ENCODE measurements at places on chromosomes 2 and 18. TPM values are rescaled to one million over a fixed set of nuclear protein-coding genes. Genes with fewer than 3 reads are reported as not detected.

POTEI gene
- total RNA-seq: not detected

NEURL3 gene
- 1.5 TPM for total RNA-seq

CABYR gene
- 1.5 TPM for total RNA-seq

SERPINB13 gene
- total RNA-seq: not detected

AKAIN1 gene
- not detected for total RNA-seq

TMEM198 gene
- 1.6 TPM for total RNA-seq

ZSWIM2 gene
- not detected for total RNA-seq

STAT4 gene
- not detected for total RNA-seq

GRCh38 chr2:189379287-189379630, 62.0 kb upstream of the WDR75 start:
- no peaks in the 10 kb centered on the region for H3K36me3 ChIP-seq
- DNase-seq: no peak
- peaks cover 14% of the 10 kb centered on the region for H3K4me1 ChIP-seq
- H3K27ac ChIP-seq: no peak overlapping the region

- H3K27ac ChIP-seq: no peak overlapping the region
- no peaks in the 10 kb centered on the region for H3K36me3 ChIP-seq
- H3K4me1 ChIP-seq: no peaks in the 10 kb centered on the region
- no peaks in the 10 kb centered on the region for H3K27me3 ChIP-seq
Observed at GRCh38 chr18:1658908-1659566, 754.4 kb downstream of the ADCYAP1 start.

GRCh38 chr2:194483041-194483440, 1174.0 kb upstream of the SLC39A10 start:
- no peak overlapping the region for H3K27ac ChIP-seq
- no peaks in the 10 kb centered on the region for H3K36me3 ChIP-seq
- no peaks in the 10 kb centered on the region for H3K27me3 ChIP-seq
- H3K4me1 ChIP-seq: no peaks in the 10 kb centered on the region

GRCh38 chr2:152016181-152017120, 82.4 kb downstream of the CACNB4 start:
- no peaks in the 10 kb centered on the region for H3K36me3 ChIP-seq

DNA sequence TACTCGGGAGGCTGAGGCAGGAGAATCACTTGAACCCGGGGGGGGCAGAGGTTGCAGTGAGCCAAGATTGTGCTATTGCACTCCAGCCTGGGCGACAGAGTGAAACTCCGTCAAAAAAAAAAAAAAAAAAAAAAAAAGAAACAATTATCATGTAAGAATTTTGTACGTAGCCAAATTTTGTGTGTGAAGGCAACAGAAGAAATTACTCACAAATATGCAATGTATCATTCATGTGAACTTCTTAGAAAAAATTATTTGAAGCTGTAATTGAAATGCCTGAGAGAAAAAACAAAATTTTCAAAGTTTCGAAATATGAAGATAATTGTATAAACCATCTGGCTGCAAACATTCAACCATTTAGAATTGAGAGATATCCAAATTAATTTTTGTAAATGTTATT, 204.8 kb upstream of the PARD3B start:
- no peaks in the 10 kb centered on the region for H3K4me1 ChIP-seq
- no peak overlapping the region for H3K4me3 ChIP-seq
- DNase-seq: no peak
- H3K27me3 ChIP-seq: no peaks in the 10 kb centered on the region
- no peak overlapping the region for H3K27ac ChIP-seq
- H3K36me3 ChIP-seq: no peaks in the 10 kb centered on the region

DNA sequence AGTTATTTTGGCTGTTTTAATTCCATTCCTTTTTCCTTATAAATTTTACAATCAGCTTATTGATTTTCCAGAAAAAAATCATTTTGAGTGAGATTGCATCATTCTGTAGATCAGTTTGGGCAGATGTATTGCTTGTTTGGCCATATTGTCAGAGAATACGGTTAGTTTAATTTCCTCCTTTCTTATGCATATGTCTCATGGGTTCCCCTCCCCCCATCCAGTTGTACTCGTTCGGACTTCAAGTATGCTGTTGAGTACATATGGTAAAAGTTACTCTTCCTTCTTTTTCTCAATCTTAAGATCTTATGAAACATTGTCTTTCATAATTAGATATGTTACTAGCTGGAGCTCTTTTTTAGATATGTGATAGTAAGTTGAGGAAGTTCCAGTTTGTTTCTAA, 131.2 kb upstream of the TTC27 start:
- no peak overlapping the region for H3K4me3 ChIP-seq
- H3K27ac ChIP-seq: no peak overlapping the region
- H3K27me3 ChIP-seq: no peaks in the 10 kb centered on the region
- H3K4me1 ChIP-seq: no peaks in the 10 kb centered on the region
- DNase-seq: no peak
- H3K36me3 ChIP-seq: no peaks in the 10 kb centered on the region

DNA sequence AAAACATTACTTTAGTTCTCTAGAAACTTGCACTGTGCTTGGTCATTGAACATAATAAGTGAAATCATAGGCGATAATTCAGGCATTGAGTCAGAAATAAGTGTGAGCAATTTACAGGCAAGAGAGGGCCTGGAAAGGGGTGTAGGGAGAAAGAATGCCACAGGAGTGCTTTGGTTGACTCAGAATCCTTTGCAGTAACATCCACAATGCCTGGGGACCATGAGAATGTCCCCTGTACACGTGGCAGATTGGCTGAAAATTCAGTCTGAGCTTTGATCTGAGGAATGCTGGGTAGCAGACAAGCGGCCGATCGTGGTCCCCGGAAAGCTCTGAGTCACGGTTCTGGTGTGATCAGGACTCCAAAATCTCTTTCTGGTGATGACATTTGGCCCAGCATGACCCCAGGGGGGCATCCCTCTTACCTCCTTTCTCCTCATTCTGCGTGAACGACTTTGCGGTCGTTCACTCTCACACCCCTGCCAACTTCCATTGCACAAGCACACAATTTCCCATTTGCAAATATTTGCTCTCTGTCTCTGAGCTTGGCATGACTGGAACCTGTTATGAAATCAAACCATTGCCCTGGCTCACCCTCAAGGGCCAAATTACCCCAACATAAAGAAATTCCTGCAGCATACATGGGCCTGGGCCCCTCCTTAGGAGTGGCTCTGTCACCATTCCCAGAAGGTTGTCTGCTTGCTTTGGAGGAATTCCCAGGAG, 305.0 kb upstream of the EPAS1 start:
- DNase-seq: no peak
- no peak overlapping the region for H3K4me3 ChIP-seq
- no peaks in the 10 kb centered on the region for H3K36me3 ChIP-seq
- H3K27me3 ChIP-seq: no peaks in the 10 kb centered on the region
- H3K4me1 ChIP-seq: peaks cover 23% of the 10 kb centered on the region

DNA sequence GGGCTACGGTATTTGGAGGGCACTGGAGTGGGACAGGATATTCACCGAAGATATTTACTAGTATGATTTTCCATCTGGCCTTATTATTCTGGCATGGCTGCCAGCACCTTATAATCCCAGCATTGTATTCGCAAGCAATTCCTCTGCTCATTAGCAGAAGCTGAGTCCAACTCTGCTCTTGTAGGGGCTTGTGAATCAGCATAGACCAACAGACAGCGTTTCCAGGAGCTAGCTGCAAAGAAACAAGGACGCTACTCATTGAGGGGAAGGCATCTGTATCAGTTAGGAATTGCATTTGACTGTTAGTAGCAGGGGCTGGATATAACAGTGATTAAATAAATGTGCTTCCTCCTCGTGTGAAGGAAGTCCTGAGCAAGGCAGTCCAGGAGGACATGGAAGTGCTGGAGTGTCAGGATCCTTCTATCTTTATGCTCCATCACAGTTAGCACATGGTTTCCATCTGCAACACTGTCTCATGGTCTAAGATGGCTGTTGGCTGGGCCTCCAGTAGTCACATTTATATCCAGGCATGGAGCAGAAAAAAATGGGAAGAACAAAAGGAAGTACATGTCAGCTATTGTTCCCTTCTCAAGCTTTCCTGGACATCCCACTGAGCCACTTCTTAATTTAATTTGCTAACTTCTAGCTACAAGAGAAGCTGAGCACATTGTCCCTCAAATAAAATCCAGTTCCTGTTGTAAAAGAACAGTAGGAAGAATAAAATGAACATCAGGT, 214.1 kb downstream of the C1D start:
- H3K4me3 ChIP-seq: no peak overlapping the region
- DNase-seq: no peak
- no peak overlapping the region for H3K27ac ChIP-seq
- no peaks in the 10 kb centered on the region for H3K4me1 ChIP-seq
- H3K36me3 ChIP-seq: no peaks in the 10 kb centered on the region

GRCh38 chr2:104599787-104600510, 254.0 kb upstream of the POU3F3 start:
- no peak for DNase-seq
- no peaks in the 10 kb centered on the region for H3K36me3 ChIP-seq
- no peak overlapping the region for H3K4me3 ChIP-seq
- H3K4me1 ChIP-seq: no peaks in the 10 kb centered on the region
- no peak overlapping the region for H3K27ac ChIP-seq

DNA sequence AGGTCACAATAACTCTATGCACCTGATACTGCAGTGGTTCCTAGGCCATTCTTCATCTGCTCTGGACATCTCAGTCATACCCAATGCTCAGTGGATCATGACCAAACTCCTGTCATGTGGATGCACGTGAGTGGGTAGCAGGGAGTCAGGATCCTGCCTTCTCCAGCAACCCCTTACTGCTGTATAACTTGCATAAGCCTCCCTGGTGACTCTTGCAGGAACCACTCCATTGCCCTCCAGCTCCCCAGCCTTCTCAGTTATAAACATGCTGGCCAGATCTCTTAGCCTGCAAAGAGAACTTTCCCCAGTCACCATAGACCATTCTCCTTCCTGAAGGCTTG, 98.6 kb upstream of the ZNF397 start:
- H3K4me1 ChIP-seq: no peaks in the 10 kb centered on the region
- H3K27me3 ChIP-seq: no peaks in the 10 kb centered on the region
- H3K27ac ChIP-seq: no peak overlapping the region
- no peak overlapping the region for H3K4me3 ChIP-seq
